Activated naive CD8-positive, alpha-beta T cell treated with anti-CD3 and anti-CD28 coated beads, Interleukin-2, amount 50 U/mL, for 16 hours (primary cell): ENCODE measurements at places on chromosomes 12 and 14.

GRCh38 chr14:93456356-93456755, 25.6 kb downstream of the UNC79 start:
- no peak for DNase-seq

DNA sequence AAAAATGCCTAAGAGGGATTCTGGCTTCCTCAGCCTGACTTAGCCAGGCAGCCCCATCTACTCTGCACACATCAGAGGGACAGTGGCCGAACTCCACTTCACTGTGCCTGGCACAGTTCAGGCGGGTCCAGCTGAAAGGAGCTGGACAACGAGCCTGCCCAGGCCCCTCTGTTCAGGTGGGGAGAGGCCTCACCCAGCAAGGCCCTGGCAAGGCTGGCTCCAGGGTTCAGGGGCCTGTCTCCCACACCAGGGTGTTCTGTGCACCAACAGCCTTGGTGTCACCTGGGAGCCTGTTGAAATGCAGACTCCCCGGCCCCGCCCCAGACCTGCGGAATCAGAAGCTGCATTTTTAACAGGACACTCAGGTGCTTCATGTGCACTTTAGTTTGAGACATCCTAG, 9.8 kb downstream of the FAM181A start:
- no peak for DNase-seq

GRCh38 chr14:74570696-74571095, 41.3 kb downstream of the LTBP2 start:
- DNase-seq: no peak

GRCh38 chr14:69439521-69440270, 41.2 kb downstream of the SLC39A9 start:
- no peak for DNase-seq

DNA sequence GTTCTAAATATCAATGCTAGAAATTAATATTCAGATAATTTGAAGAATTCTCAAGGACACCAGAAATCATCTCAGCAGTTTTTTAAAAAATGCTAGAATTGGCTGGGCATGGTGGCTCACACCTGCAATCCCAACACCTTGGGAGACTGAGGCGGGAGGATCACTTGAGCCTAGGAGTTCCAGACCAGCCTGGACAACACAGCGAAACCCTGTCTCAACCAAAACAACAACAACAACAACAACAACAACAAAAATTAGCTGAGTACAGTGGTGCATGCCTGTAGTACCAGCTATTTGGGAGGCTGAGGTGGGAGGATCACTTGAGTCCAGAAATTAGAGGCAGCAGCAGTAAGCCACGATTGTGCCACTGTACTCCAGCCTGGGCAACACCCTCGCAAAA, 3.2 kb upstream of the MDP1 start:
- DNase-seq: no peak

DNA sequence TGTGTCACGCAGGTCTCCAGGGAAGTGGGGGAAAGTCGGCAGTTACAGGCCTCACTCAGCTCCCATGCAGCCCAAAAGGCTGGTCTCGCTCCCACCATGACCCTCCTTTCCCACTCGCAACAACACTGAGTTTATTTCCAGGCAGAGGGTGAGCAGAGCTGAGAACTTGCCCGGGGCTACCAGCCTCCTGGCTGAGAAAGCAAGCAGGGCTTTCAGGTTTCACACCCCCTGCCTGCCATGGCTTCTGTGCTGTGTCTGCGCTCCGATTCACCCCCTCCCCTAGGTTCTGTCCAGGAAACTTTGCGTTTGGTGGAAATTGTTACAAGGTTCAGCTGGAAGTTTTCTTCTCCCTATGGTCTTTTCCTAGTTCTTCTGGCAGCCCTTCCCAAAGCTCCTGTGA, 17.1 kb downstream of the OR10G2 start:
- no peak for DNase-seq

- DNase-seq: no peak
These were observed 111.0 kb downstream of the MNAT1 start for GRCh38 chr14:60845523-60845922.

DNA sequence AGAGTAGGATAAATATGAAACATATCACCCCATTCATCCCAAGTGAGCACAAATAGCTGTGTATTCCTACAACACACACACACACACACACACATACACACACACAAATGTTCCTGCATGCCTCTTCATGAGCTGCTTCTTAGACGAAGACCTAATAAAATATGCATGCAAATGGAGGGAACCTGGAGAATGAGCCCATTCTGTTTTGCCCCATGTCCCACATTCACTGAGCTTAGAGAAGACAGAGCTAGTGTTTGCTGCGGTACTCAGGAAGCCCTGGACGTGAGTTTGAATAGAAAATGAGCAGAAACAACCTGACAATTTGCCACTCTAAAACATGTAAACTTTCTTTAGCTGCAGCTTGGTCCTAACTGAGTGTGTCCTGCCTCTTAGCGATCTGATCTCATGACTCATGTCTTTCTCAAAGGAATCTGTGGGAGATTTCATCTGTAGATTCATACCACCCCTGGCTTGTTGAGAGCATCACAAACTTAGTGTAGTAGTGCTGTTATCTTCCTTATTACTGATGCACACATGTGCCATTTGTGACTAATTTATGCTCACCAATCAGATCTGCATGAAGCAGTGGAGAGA, 86.8 kb downstream of the ITPR2 start:
- DNase-seq: no peak

DNA sequence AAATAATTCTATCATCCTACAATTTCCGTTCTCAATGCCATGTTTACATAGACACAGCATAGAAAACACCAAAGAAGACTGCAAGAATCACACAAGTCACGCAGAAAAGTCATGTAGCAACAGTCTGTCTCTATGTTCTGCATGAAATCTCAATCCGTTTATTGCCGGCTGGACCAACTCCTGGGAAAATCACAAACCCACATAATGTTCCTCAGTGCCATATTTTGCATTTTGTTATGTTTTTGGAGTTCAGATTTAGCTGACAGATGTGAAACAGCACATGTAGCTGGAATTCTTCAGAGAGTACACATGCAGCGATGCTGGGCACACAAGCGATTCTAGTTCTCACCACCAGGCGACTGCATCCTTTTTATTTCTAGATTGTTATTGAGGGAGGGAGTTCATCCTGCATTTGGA, 193.1 kb downstream of the APAF1 start:
- no peak for DNase-seq

DNA sequence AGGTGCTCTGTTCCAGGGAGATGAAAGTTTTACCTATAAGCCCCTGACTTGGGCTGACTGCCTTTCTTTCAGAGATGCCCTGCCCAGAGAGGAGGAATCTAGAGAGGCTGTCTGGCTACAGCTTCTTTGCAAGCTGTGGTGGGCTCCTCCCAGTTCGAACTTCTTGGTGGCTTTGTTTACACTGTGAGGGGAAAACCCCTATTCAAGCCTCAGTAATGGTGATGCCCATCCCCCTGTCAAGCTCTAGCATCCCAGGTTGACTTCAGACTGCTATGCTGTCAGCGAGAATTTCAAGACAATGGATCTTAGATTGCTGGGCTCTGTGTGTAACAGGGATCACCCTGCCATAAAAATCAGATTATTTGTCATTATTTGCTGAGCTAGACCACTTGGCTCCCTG, 377.6 kb downstream of the FLRT2 start:
- DNase-seq: no peak

DNA sequence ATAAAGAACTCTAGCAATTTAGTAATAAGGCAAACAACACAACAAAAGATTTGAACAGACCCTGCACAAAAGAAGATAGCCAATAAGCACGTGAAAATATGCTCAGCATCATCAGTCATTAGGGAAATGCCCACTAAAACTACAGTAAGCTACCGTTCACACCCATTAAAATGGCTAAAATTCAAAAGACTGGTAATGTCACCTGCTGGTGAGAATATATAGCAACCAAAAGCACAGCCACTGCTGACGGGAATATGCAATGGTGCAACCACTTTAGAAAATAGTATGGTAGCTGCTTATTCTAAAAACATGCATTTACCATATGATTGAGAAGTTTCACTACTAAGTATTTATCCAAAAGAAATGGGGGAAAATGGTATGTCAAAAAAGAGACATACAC, 74.9 kb downstream of the DPF3 start:
- no peak for DNase-seq

GRCh38 chr14:51285120-51285519, 45.1 kb downstream of the TMX1 start:
- DNase-seq: no peak

DNA sequence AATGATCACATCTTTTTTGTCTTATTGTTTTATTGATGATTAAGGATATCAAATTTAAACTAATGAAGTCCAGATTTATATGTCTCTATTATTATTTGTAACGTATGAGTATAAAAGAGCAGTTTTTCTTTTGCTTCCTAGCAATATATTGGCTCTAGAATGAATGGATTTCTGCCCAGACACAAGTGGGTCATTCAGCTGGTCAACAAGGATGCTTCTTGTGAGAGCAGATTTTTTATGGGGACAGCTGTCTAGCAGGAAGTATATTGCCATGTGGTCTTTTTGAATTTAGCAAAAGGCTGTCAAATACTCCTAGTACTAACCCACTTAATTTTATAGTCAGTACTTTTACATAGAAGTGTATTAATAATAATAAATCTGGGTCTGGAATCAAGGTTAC, 1071.1 kb upstream of the FLRT2 start:
- DNase-seq: no peak

DNA sequence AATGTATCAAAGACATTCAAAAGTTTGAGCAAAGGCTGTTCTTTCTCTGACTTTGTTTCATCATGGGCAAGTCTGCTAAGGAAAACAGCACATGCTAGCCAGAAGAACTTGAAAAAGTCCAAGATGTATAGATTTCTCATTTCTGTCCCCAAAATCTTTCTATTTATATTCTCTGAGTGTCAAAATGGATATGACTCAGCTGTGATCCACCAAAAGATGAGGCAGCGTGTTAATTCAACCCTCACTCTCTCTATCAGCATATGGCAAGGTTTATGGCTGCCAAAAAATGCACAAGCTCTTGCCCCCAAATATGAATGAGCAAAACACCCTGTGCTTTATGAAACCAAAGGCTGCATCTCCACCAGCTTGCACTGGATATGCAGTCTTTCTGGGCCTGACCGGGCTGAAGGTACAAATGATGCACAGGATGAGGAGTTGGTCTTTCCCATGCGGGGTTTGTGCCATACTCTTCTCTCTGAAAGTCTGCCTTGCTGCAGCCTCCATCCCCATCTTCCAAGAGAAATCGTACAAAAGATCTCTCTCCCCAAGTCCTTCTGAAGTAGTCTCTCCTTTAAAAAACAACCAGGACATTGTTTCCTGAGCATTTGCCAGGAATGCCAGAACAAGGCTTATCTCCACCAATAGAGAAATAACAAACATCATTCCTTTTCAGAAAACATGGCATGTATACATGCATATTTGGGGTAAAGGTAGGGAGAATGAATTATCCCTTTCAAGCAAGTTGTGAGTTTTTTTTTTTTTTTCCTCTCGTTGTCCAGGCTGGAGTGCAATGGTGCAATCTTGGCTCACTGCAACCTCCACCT, 203.4 kb downstream of the TMX1 start:
- DNase-seq: no peak

GRCh38 chr12:118376089-118377020, at the start of gene SUDS3:
TSS of gene SUDS3 (plus strand) at chr12:118376555. CDS start at chr12:118376692, 137 bp downstream.
- peak; percentile 90 for DNase-seq

- DNase-seq: no peak
These were observed 268.3 kb downstream of the NPAS3 start for GRCh38 chr14:33206981-33207380.

GRCh38 chr14:95477411-95478269, 38.8 kb downstream of the SYNE3 start:
- no peak for DNase-seq

DNA sequence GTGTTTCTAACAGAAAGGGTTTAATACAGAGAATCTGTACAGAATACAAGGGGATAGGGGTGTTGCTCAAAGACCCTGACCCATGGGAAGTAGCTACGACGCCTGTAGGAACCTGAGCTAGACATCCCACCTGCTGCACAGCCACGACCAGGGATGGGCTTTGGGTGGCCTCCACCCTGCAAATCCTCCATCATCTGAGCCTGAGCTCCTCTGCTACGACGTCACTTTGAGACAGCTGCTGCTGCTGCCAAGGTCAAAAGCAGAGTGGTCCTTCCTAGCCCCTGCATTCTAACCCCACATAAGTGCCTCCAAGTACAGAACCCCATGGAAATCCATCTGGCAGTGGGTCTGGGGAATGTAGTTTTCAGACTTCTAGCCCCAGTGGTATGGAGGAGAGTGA, 43.8 kb downstream of the JAG2 start:
- DNase-seq: no peak

GRCh38 chr12:11827091-11828061, 177.9 kb downstream of the ETV6 start:
- no peak for DNase-seq

GRCh38 chr12:111203446-111203845, 165.4 kb downstream of the PHETA1 start:
- DNase-seq: no peak

DNA sequence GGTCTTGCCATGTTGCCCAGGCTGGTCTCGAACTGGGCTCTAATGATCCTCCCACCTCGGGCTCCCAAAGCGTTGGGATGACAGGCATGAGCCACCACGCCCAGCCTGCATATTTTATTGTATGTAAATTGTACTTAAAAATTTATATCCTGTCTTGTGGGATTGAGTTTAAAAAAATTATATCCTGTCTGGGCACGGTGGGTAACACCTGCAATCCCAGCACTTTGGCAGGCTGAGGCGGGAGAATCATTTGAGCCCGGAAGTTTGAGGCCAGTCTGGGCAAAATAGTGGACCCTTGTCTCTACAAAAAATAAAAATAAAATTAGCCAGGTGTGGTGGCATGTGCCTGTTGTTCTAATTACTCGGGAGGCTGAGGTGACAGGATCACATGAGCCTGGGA, 13.9 kb upstream of the CEBPE start:
- DNase-seq: no peak

DNA sequence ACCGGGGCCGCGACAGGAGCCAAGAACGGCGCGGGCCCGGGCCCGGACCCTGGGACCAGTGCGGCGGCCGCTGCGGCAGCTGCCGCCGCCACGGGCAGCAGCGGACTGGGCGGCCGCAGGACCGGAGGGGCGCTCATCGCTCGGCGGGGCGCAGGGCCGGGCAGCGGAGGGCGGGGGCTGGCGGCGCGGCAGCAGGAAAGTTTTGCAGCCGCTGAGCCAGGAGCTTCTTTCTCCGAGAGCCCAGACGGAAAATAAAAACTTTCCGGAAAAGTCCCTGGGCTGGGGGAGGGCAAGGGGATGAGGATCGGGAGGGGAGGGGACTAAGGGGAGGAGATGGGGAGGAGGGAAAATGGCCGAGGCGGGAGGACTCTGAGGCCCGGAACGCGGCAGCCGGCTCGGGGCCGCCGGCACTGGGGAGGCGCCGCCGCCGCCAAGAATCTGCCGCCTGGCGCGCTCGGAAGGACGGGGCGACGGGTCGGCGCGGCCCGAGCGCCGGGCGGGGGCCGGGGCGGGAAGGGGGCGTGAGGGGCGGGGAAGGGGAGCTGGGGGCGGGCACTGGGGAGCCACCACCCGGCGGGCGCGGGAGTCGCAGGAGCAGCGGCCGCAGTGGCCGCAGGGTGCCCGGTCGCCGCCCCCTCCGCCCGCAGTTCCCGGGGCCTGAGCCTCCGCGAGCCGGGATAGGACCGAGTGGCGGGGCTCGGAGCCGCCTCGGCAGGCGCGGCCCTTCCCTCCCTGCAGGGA, at the start of gene PRKD1:
Gene PRKD1, minus strand, starts transcription at position 472 of the 741 bp plus-strand sequence.
- no peak for DNase-seq

GRCh38 chr12:113770389-113770865, 195.7 kb downstream of the RBM19 start:
- DNase-seq: no peak

GRCh38 chr12:32312049-32312670, 87.2 kb upstream of the FGD4 start:
- DNase-seq: no peak
